ENCODE measurements at places on chromosomes 7 and 10.

DNA sequence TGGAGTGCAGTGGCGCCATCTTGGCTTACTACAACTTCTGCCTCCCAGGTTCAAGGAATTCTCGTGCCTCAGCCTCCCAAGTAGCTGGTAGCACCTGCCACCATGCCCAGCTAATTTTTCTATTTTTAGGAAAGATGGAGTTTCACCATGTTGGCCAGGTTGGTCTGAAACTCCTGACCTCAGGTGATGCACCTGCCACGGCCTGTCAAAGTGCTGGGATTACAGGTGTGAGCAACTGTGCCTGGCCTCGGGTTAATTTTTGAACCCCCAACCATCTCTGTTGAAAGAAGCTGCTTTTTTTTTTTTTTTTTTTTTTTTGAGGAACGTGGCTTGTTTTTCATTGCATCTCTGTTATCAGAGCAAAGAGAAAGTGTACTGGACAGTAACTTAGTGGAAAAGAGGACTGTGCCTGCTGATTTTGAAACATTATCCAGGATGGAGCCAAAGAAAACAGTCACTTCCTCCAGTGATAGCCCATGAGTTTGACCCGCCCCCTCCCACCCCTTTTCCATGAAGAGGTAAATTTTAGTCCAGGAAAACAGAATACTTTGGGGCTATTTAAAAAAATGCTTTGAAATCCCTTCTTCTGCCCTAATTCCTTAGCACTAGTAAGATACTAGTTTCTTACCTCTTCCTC, 38.3 kb downstream of the WBP1L start:
- no peak for DNase-seq

DNA sequence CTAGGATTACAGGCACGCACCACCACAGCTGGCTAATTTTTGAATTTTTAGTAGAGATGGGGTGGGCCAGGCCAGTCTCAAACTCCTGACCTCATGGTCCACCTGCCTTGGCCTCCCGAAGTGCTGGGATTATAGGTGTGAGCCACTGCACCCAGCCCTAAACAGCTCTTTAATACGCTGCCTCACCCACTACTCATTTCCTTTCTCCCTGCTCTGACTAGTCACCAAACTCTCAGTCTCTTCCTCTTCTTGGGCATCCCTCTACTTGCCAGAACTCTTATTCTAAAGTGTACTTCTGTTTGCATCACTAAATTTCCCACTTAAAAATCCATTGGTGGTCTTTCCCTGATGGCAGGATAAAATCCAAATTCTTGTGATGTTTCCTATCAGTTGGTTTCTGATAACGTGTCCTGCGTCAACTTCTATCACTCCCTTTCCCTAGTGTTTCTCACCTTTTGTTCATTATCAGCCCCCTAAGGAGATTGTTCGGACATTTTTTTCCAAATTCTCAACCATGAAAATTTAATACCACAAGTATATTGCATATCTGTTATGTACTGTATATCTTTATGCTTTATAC, 124.7 kb downstream of the CUBN start:
- no peak for DNase-seq

DNA sequence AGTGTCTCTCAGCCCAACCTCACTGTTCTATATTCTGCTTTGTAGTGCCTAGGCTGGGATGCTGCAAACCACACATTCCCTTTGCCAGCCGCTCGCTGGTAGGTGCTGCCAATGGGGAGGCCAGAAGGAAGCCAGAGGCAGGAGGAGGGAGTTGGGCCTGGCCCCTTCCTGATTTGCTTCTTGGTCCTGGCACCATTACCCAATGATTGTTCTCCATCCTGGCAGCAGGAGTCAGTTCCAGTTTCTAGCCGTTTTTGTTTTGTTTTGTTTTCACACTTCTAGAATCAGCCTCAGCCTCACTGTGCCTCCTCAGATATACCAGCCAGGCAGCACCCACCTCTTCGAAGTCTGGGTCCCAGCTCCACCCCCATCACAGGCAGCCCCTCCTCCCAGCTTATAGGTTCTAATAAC, 27.4 kb upstream of the LOXL4 start:
- DNase-seq, result no peak

DNA sequence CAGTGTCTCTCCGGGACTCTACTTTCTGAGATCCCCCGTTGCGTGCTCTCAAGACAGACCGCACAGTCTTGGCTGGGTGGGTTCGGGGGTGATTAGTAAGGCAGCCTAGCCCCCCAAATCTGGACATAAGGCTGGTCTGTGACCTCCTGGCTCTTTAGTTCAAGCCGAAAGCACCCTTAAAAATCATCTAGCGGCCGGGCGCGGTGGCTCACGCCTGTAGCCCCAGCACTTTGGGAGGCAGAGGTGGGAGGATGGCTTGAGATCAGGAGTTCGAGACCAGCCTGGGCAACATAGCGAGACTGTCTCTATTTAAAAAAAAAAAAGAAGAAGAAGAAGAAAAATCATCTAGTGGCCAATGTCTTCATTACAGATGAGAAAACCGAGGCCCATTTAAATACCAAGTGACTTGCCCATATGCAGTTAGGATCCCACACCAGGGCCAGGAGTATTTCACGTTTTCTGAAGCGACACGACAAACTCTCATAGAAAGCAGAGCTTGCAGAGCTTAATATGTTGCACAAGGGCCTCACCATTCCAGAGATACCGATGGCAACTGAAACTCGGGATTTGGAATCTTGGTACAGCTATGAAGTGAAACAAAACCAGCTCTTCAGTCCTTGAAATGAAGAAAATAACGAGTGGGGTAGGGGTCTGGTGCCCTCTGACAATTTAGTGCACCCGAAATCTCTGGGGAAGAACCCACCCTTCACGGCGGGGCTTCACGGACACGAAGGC, 703 bp upstream of the HILPDA start:
- DNase-seq, result no peak

- DNase-seq, result no peak
Measured at GRCh38 chr7:135938563-135938962, 38.6 kb downstream of the MTPN start.

GRCh38 chr10:93622942-93623341, 10.6 kb downstream of the PDE6C start:
- DNase-seq, result no peak

GRCh38 chr7:3980300-3980643, 679.2 kb downstream of the SDK1 start:
- no peak for DNase-seq

DNA sequence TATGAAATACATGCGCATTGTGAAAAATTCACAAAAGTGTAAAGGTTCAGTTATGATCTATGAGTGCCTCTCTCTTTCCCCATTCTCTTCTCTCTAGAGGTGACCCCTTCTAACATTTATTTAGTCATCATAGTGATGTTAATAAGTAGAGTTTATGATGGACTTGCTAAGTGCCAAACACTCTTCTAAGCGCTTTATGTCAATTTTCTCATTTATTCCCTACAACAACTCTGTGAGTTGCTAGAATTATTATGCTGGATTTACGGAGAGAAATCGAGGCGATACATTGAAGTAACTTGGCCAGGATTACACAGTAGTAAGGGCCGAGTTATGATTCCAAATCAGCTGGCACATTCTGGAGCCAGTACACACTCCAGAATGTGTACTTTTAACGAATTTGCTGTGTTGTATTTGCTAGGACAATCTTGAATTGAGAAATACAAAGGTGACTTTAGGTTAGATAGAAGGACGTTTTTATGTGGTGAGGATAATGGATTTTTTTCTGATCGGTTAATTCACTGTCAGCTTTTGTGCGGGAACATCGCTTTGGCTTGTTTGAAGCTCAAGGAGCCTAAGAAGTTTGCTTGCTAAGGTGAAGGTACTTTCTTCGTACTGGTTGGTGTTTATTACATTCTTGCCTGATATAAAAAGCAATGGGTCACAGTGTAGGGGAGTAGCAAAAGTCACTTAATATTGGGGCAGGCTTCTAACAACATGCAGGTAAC, 1.4 kb downstream of the ATRNL1 start:
- no peak for DNase-seq

DNA sequence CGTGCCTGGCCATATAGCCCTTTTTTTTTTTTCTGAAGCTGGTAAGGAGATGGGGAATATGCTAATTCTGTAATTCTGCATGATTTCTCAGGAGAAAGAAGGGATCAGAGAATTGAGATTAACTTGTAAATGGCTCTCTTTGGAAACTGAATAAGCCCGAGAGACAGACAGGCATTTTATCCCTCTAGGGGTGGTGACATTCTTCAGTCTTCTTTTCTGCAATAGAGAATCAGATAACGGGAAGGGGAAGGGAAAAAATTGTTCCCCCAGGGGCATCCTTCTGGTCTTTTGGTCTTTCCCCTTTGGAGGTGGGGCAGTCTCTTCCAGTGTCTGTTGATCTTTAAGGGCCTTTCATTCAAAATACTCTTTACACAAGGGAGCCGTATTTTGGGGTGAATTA, 34.2 kb downstream of the HK1 start:
- DNase-seq, result no peak

DNA sequence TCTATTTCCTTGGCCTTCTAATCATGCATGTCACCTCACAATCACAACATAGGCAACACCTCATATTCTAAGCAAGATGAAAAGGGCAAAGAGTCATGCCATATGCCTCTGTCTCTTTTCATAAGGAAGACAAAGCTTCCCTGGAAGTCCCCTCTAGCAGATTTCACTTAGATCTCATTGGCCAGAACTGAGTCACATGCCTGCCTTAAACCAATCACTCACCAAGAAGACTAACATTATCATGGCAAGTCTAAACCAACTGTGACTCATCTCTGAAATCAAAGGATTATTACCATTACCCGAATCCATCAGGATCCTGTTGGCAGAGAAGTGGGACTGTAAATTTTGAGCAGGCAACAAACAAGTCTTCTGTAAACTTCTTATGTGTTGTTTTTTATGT, 27.8 kb downstream of the CAV1 start:
- DNase-seq, result no peak

DNA sequence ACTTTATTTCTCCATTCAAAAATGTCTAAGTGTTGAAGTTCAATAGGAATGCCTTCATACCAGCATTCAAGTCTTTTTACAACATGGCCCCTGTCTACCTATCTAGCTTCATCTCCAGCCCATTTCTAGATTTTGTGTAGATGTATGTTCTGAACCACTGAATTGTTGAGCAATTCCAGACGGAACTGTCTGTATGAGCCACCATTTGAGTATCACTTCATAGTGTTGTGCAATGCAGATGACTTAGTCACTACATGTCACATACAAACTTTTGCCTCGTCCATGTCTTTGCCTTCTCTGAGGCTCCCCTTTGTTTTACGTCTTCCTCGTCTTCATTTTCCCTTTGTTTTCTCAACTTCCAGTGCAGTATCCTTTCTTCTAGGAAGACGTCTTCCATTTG, 118.1 kb downstream of the INHBA start:
- DNase-seq, result no peak

- no peak for DNase-seq
Measured at GRCh38 chr10:122856902-122857301, 11.2 kb upstream of the CUZD1 start.

DNA sequence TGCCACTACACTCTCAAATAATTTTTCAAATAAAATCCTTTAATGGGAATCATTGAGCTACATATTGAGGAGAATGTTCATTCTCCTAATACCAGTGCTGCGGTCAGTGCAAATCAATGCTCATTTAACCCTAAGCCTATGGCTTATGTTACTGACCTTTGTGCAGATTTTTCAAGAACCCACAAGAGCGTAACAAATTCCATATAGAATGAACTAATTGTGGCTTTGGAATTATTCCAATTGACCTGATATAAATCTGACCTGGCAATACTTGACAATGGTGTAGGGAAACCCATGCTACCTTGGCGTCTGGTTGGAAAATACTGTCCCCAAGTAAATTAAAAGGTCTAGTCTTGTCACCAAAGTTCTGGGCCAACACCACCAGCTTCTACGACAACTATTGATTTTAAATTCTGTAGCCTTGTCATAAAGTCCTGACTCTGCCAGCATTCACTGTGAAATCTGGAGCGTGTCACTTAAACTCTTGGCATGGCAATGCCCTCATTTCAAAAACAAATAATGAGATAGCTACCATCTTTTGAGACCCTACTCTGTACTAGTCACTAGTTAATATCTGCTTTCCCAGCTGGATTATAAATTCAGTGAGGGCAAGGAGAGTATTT, 320.9 kb downstream of the AHR start:
- no peak for DNase-seq

- no peak for DNase-seq
Measured at GRCh38 chr10:49008091-49008490, 68.5 kb upstream of the LRRC18 start.

DNA sequence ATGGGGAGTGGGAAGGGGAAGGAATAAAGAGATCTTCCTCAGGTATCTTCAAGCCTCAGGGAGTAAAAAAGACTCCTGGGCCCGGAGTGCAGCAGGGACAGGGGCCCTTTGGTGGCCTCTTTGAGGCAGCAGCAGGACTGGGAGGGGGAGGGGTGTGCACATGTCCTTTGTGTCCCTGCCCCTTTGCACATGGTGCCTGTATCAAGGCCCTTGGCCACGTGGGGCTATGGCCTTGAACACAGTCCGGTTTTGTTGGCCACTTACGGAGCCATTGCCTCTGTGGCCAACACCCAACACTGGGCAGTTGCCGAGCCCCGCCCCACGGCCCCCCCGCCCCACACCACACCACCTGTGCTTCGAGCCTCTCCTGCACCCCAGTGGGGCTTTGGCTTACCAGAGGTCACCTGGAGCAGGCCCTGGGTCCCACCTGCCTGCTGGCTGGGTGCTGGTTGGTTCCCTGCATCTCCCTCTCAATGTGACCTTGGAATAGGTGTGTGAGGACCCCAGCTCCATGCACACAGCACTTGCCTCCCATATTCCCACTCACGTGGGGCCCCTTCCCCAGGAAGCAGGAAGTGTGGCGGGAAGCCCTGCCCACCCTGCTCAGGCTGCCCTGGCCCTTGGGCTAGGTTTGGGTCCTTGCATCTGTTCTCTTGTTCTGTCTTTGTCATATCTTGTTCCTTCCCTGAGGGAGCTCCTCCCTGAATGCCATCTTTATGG, 5.4 kb downstream of the SAP25 start:
- no peak for DNase-seq

GRCh38 chr7:19069842-19070241, 47.6 kb downstream of the TWIST1 start:
- DNase-seq, result no peak

DNA sequence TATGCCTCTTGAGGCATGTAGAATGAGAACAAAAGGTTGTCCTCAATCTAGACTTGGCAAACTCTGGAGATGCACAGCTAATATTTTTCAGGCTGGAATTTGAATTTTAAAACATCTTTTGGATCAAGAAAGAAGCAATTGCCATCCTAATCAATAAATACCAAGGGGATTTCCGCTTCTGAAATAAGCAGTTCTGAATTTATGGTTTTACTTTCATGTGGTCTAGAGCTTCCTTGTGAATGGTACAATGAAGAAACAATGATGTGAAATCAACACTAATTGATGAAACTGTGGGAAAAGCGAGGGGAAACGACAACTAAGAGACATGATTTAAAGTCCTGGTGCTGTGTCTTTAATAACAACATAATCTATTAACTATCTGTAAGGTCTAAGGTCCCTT, 1202.7 kb downstream of the SORCS3 start:
- no peak for DNase-seq

Measured in CD4-positive, alpha-beta T cell treated with Interleukin-2 at 100 ng/mL for 4 hours (primary cell).